ENCODE measurements at places on chromosomes 4 and X. TPM values are rescaled to one million over a fixed set of nuclear protein-coding genes. Genes with fewer than 3 reads are reported as not detected.

Gene IQSEC2
- 0.39 TPM for total RNA-seq

Gene XAGE2
- not detected for total RNA-seq

Gene HGFAC
- total RNA-seq: not detected

Gene DNAAF6
- total RNA-seq: not detected

Gene CCSER1
- 0.20 TPM for total RNA-seq

Gene PGK1
- total RNA-seq: 254 TPM

Gene ZNF330
- total RNA-seq: 35.9 TPM

Gene CXCL10
- not detected for total RNA-seq

Gene UGT2A1
- total RNA-seq: not detected

Gene TRMT10A
- total RNA-seq: 2.6 TPM

Gene GDPD2
- total RNA-seq: not detected

Gene GUCY1A1
- 1.9 TPM for total RNA-seq

Gene GAB1
- 1.2 TPM for total RNA-seq

Gene ZDHHC15
- total RNA-seq: 0.54 TPM

Gene MAGED4
- 0.49 TPM for total RNA-seq

Gene KCTD8
- not detected for total RNA-seq

Gene PRSS12
- not detected for total RNA-seq

Gene FSTL5
- total RNA-seq: not detected

Gene RHOH
- total RNA-seq: 645 TPM

Gene EDA2R
- not detected for total RNA-seq

Gene DCLK2
- 0.12 TPM for total RNA-seq
